ENCODE measurements at places on chromosomes 11 and 22. TPM values are rescaled to one million over a fixed set of nuclear protein-coding genes. Genes with fewer than 3 reads are reported as not detected.
A peak's percentile ranks its signal among the peaks of the same experiment; 100 is the strongest.

The EHF gene
- 60.5 TPM for total RNA-seq

The ADAMTS8 gene
- 23.0 TPM for total RNA-seq

The JAM3 gene
- 32.1 TPM for total RNA-seq

DNA sequence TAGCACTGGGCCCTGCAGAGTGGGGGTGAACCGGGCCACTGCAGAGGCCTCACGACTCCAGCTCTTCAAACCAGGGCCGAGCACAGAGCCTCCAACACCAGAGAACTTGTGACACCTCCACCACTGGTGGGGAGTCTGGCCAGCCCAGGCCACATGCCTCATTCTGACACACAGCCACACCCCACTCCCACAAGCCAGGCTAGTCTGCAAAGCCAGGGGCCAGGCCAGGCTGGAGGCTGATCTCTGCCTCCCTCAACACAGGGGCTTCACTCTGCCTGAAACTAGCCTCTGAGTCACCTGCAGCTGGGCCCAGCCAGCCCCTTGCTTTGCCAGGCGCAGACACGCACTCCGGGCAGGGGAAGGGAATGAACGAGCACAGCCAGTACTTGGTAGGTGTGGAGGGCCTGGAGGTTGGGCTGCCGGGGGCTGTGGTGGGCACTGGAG is 102.9 kb downstream of the MED15 start:
- DNase-seq, result peak; percentile 30

GRCh38 chr11:69644071-69644961 is 3.4 kb downstream of the CCND1 start:
- peak; percentile 92 for DNase-seq

GRCh38 chr11:62547691-62548281 is 1.2 kb upstream of the AHNAK start:
- no peak for DNase-seq

- DNase-seq, result no peak
Measured at GRCh38 chr22:29014773-29015172, 46.9 kb downstream of the C22orf31 start.

- peak; percentile 61 for DNase-seq
Measured at GRCh38 chr11:16981651-16982194, 32.5 kb downstream of the PLEKHA7 start.

- DNase-seq, result no peak
Measured at GRCh38 chr11:110430267-110431050, 711 bp downstream of the FDX1 start.

Measured in lower lobe of right lung (tissue), 2 donors.